Stimulated activated naive CD4-positive, alpha-beta T cell (primary cell): ENCODE measurements at places on chromosomes 4 and X.

DNA sequence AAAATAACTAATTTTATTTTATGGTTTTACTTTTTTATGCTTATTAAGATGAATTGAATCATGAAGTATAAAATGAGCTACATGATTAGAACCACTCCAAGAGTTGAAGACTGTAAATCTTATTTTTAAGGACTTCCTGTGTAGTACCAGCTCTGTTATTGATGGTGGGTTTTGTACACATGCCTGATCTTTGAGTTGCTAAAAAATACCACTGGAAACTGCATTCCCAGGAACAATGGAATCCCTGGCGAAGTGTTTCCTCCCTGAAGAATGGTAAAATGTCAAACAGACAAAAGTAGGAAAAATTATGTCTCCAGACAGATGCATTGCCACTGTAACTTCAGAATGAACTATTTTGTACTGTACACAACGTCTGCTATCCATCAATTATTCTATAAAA is 935.4 kb upstream of the TENM3 start:
- DNase-seq: no peak

DNA sequence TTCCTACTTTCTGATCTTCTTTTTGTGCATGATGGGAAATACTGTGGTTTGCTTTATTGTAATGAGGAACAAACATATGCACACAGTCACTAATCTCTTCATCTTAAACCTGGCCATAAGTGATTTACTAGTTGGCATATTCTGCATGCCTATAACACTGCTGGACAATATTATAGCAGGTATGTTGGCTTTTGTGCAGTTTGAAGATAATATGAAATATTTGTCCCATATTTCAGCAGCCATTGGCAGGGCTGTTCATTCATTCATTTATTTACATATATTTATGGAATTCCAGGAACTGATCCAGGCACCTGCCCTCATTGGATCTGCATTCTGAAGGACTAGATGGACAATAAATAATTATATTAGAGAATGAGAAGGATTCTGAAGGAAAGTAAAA is 96.9 kb downstream of the NPFFR2 start:
- no peak for DNase-seq

- DNase-seq: no peak
Observed at GRCh38 chrX:133188631-133189030, 29.5 kb downstream of the TFDP3 start.

- DNase-seq: no peak
Observed at GRCh38 chr4:157898836-157899605, 273.8 kb downstream of the GASK1B start.

GRCh38 chr4:186018261-186018660 is 50.7 kb upstream of the TLR3 start:
- no peak for DNase-seq

DNA sequence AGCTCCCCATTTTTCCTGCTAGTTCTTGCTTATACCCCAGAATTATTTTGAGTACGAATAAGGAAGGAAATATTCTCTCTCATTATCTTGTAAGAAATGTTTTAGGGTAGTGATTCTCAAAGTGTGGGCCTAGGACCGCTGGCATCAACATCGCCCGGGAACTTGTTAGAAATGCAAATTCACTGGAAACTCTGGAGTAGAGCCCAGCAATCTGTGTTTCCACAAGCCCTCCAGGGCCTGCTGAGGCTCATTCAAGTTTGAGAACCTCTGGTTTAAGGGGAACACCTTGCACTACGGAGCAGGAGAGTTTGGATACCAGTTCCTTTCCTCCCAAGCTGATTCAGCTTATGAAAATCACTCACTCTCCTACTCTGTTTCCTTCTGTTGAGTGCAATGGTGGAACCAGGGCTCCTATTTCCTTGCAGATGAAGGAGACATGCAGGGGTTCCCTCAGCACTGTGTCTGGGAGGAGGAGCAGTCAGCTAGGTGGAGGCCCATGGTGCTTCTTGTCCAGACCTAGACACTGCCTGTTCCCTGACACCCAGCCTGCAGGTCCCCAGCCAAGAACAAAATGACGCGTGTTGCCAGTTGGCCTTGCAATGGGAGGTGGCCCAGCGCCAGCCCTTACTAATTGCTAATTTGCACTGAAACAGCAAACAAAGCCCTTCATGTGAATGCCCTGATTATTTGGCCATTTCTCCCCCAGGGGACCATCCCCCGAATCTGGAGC is 68.5 kb downstream of the CYTL1 start:
- DNase-seq: no peak

GRCh38 chr4:22099896-22100295 is 151.3 kb upstream of the KCNIP4 start:
- no peak for DNase-seq
